ENCODE measurements at places on chromosomes 1 and 21. TPM values are rescaled to one million over a fixed set of nuclear protein-coding genes. Genes with fewer than 3 reads are reported as not detected.

DNA sequence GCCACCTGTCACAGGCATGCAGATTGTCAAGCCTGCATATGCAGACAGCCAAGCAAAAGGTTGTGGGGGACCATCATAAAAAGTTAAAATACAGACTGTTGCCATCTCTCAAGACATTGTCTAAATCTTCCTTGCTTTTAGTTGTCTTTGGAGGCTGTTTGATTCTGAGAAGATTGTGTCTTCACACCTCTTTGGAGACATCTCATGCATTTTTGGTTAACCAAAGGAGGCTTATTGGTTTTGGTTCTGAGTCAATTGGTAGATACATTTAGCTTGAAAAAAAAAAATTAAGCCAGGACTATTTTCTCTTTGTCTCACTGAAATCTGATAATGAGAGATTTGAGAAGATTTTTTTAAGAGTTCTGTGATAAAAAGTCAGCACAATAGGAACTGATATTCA lies 217.6 kb downstream of the LYPLAL1 start:
- no peak overlapping the region for H3K4me3 ChIP-seq
- H3K4me1 ChIP-seq, result no peaks in the 10 kb centered on the region
- peaks cover 5% of the 10 kb centered on the region for H3K27me3 ChIP-seq

- H3K4me1 ChIP-seq, result peaks cover 2% of the 10 kb centered on the region
- no peaks in the 10 kb centered on the region for H3K36me3 ChIP-seq
- no peak overlapping the region for H3K27ac ChIP-seq
Measured at GRCh38 chr21:29340228-29340627, 41.5 kb downstream of the BACH1 start.

- no peaks in the 10 kb centered on the region for H3K4me1 ChIP-seq
- H3K27ac ChIP-seq, result no peak overlapping the region
- no peak for DNase-seq
Measured at GRCh38 chr1:153431427-153431826, 15.1 kb downstream of the S100A7A start.

GRCh38 chr21:46081862-46082712 lies 15.8 kb upstream of the COL6A2 start:
- H3K27me3 ChIP-seq, result no peaks in the 10 kb centered on the region
- H3K36me3 ChIP-seq, result no peaks in the 10 kb centered on the region
- H3K4me3 ChIP-seq, result no peak overlapping the region

GRCh38 chr1:27010226-27010994 lies 2.2 kb downstream of the TENT5B start:
- no peak overlapping the region for H3K27ac ChIP-seq
- peaks cover 4% of the 10 kb centered on the region for H3K4me1 ChIP-seq
- H3K4me3 ChIP-seq, result peak overlapping the region; percentile 11

GRCh38 chr21:42532466-42533181 lies 19.0 kb downstream of the SLC37A1 start:
- H3K4me1 ChIP-seq, result peaks cover 3% of the 10 kb centered on the region
- H3K27me3 ChIP-seq, result no peaks in the 10 kb centered on the region
- no peaks in the 10 kb centered on the region for H3K36me3 ChIP-seq
- H3K27ac ChIP-seq, result no peak overlapping the region

DNA sequence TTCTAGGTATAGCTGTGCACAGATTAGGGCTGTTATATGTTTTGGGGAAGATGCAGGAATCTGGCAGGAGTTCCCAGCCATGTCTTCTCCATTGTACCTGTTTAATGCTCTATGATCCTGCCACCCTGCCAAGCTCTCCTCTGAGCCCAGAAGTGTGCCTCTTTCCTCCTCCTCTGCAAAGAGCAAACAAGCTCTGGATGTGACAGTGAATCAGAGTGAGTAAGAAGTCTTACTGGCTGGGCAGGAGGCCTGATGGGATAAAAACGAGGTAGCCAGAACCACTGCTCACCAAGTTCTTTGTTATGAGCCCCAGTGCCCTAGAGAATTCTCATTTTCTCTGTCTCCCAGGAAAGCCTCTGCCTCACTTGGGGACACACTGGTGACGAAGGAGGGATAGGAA lies 69.0 kb downstream of the BRINP2 start:
- no peaks in the 10 kb centered on the region for H3K36me3 ChIP-seq
- H3K27me3 ChIP-seq, result no peaks in the 10 kb centered on the region
- no peaks in the 10 kb centered on the region for H3K4me1 ChIP-seq
- no peak overlapping the region for H3K4me3 ChIP-seq
- no peak overlapping the region for H3K27ac ChIP-seq
- no peak for DNase-seq

- no peak overlapping the region for H3K27ac ChIP-seq
- DNase-seq, result no peak
- H3K4me1 ChIP-seq, result peaks cover 4% of the 10 kb centered on the region
- H3K27me3 ChIP-seq, result no peaks in the 10 kb centered on the region
- no peak overlapping the region for H3K4me3 ChIP-seq
Measured at GRCh38 chr1:201734786-201735185, 94.2 kb upstream of the IPO9 start.

DNA sequence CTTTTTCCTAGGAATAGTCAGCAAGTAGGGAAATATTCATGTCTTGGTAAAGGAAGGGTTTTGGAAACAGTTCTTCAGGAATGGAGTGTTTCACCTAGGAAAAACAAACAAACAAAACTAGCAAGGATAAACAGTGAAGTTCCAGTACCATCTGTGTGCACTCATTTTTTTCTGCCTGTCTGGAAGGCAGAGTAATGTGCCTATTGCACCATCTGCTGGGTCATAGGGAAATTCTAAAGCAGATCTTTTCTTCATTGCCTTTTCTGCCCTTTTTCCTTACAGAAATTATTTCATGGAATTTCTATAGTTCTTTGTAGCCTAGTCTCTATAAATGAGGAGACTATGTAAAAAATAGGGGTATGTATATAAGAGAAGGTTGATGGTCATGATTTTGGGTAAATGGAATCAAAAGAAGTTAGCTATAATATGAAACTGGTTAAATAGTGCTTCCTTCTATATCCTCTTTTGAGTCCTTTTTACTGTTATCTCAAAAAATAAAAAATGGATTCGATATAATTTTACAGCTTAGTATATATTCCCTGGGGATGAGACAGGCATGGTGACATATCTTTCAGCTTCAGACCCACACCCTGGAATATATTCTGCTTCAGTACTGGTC lies 3.4 kb upstream of the HRNR start:
- no peaks in the 10 kb centered on the region for H3K27me3 ChIP-seq
- no peaks in the 10 kb centered on the region for H3K36me3 ChIP-seq
- no peak overlapping the region for H3K4me3 ChIP-seq

- H3K4me1 ChIP-seq, result no peaks in the 10 kb centered on the region
- H3K4me3 ChIP-seq, result no peak overlapping the region
- H3K27me3 ChIP-seq, result no peaks in the 10 kb centered on the region
- H3K36me3 ChIP-seq, result no peaks in the 10 kb centered on the region
- H3K27ac ChIP-seq, result no peak overlapping the region
- no peak for DNase-seq
Measured at GRCh38 chr1:23062271-23062670, 43.0 kb downstream of the KDM1A start.

- no peak overlapping the region for H3K4me3 ChIP-seq
- no peak for DNase-seq
- no peaks in the 10 kb centered on the region for H3K4me1 ChIP-seq
- H3K27me3 ChIP-seq, result no peaks in the 10 kb centered on the region
- H3K36me3 ChIP-seq, result no peaks in the 10 kb centered on the region
- no peak overlapping the region for H3K27ac ChIP-seq
Measured at GRCh38 chr1:92367496-92367895, 68.6 kb downstream of the RPAP2 start.

DNA sequence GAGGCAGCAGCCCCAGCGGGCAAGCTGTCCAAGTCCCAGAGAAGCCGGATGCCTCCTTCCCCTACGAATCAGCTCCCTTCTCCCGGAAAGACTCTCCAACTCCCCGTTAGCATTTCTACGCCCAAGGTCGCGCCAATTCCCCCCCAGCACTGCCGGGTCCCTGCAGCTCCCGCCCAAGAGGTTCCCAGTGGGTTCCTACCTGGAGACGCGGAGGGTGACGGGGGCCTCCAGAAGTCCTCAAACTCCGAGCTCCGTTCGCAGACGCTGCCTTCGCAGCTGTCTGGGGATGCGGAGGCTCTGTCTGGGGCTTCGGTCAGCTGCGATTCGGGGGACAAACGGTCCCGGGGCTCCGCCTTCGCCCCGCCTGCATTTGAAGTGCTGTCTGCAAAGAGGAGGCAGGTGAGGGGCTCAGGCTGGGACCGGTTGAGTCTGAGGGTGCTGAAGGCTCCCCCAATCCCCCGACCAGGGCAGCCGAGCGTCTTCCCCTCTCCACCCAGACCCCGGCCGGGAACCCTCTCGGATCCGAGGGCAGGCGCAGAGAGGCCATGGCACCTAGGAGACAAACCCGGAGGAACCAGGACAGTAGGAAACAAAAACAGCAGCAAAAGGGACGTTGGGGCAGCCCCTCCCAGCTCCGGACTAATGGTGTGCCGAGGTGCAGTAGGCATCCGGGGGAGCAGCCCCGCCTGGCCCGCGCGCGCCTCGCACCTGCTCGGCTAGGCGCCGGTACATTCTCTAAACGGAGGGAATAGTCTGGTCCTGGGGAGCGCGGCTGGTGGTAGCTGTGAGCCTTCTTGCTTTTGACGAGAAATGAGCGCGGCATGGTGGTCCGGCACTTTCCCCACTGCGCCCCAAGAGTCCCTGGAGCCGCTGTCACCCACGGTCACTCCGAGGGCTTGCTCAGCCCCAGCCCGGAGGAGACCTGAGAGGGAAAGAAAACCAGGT lies 3.8 kb downstream of the GFI1 start:
- H3K36me3 ChIP-seq, result no peaks in the 10 kb centered on the region
- no peaks in the 10 kb centered on the region for H3K27me3 ChIP-seq
- H3K4me3 ChIP-seq, result peak overlapping the region; percentile 20
- H3K4me1 ChIP-seq, result peaks cover 24% of the 10 kb centered on the region

DNA sequence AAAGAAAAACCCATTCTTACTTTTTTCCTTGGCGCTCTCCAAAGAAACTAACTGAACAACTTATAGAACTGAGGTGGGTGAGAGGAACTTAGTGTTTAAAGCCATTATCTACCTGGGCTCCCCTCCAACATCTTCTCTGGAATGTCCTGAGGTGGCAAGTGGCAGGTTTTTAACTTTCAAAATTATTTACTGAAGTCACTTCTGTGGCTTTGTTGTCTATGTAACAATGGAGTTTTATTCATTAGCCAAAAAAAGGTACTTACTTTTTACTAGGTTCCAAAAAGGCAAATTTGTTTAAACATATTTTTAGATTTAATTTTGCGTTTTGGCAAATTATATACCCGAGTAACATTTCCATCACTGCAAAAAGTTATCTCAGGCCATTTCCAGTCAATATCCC lies 2.4 kb downstream of the ENO1 start:
- no peak overlapping the region for H3K4me3 ChIP-seq
- no peaks in the 10 kb centered on the region for H3K36me3 ChIP-seq
- H3K27ac ChIP-seq, result no peak overlapping the region
- DNase-seq, result no peak

GRCh38 chr1:101017448-101017847 lies 8.1 kb downstream of the DPH5 start:
- H3K4me1 ChIP-seq, result no peaks in the 10 kb centered on the region
- no peaks in the 10 kb centered on the region for H3K27me3 ChIP-seq
- H3K27ac ChIP-seq, result no peak overlapping the region
- no peak overlapping the region for H3K4me3 ChIP-seq

GRCh38 chr1:150967936-150968335 lies 6.7 kb downstream of the CERS2 start:
- no peak overlapping the region for H3K4me3 ChIP-seq
- no peaks in the 10 kb centered on the region for H3K27me3 ChIP-seq
- no peak overlapping the region for H3K27ac ChIP-seq
- H3K36me3 ChIP-seq, result no peaks in the 10 kb centered on the region

DNA sequence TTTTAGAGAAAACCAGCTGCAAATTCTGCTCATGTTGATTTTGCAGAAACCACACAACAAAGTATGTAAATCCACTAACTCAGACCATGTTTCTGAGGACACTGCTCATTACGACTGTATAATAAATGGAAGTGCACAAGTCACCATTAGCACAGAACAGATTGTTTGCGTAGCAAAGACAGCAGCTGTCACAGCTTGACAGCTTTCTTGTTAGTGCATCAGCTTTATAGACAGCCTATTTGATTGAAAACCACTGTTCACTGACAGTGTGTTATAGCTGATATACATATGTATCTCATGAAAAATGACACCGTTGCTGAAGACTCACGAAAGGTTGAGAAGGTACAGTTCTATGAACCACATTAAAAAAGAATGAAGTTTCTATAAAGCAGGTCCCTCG lies 560.2 kb upstream of the ZRANB2 start:
- no peaks in the 10 kb centered on the region for H3K27me3 ChIP-seq
- no peaks in the 10 kb centered on the region for H3K36me3 ChIP-seq
- H3K4me1 ChIP-seq, result no peaks in the 10 kb centered on the region
- H3K27ac ChIP-seq, result no peak overlapping the region
- DNase-seq, result no peak

DNA sequence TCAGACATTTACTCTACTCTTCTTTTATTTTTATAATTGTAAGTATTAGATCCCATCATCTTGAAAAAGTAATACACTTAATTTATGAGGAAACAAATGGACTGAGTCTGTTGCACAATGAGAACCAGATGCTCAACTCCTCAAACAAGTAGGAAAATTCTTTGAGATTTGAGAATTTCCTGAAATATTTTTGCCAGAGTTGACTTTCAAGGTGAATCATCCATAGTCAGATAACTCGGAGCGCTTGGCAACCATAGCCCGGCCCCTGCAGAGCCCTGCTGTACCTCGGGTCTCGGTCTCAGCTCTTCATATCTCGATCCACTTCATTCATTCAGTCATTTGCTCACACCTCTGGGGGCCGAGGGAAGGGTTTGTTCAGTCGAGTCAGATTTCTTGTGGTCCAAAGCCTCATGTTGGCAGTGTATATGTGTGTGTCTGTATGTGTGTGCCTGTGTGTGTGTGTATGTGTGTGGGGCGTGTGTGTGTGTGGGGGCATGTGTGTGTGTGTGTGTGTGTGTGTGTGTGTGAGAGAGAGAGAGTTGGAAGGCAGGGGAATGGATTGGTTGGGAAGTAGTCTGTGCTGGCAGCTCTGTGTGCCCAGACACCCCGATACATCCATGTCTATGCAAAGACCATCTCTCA lies 18.1 kb upstream of the PCP4 start:
- H3K4me1 ChIP-seq, result no peaks in the 10 kb centered on the region
- no peak overlapping the region for H3K4me3 ChIP-seq
- H3K27ac ChIP-seq, result no peak overlapping the region
- H3K36me3 ChIP-seq, result no peaks in the 10 kb centered on the region

DNA sequence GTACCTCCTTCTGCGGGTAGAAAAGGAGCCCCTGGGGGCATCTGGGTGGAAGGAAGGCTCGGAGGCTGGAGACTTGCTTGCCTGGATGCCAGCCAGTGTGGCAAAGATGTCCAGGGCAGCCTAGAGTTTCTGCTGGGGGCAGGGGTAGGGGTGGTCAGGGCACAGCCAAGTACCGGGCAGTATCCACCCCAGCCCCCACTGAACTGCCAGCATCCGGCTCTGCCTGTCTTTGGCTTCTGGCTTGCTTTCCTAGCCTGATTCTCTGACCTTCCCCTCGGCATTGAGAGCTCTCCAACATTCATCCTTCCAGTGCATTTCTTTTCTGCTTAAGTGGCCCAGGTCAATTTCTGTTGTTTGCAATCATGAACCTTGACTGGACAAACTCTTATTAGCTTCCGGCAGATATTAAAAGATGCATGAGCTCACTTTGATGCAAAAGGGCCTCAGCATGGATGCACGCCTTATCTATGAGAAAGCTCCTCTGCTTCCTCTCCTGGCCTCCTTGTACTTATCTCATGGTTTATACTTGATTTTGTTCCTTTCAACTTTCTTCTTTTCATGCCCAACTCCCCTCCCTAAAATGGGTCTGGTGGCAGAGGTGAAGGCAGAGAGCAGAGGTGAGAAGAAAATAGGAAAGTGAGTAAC lies 116.9 kb downstream of the HLCS start:
- peaks cover 4% of the 10 kb centered on the region for H3K4me1 ChIP-seq
- H3K4me3 ChIP-seq, result no peak overlapping the region
- DNase-seq, result no peak
- H3K27me3 ChIP-seq, result no peaks in the 10 kb centered on the region
- no peaks in the 10 kb centered on the region for H3K36me3 ChIP-seq
- no peak overlapping the region for H3K27ac ChIP-seq

The FLVCR1 gene
- polyA plus RNA-seq, result 1.9 TPM

The ITGB2 gene
- polyA plus RNA-seq, result 31.1 TPM

The SPRR4 gene
- polyA plus RNA-seq, result not detected

The LAMC2 gene
- polyA plus RNA-seq, result 2.9 TPM

The OR10Z1 gene
- polyA plus RNA-seq, result not detected

The DDX20 gene
- 7.3 TPM for polyA plus RNA-seq
